ENCODE measurements at places on chromosomes 4 and X.
A peak's percentile ranks its signal among the peaks of the same experiment; 100 is the strongest.

GRCh38 chr4:79588679-79589078 is 180.7 kb upstream of the GK2 start:
- DNase-seq: no peak

GRCh38 chrX:10447564-10448214 is 172.7 kb downstream of the MID1 start:
- DNase-seq: peak; percentile 15

- peak; percentile 88 for DNase-seq
Measured at GRCh38 chr4:169269916-169270809, 593 bp downstream of the SH3RF1 start.

GRCh38 chrX:116417214-116417613 is 19.2 kb upstream of the SLC6A14 start:
- DNase-seq: no peak

GRCh38 chrX:10615931-10616774 is 4.2 kb downstream of the MID1 start:
- DNase-seq: peak; percentile 74

- no peak for DNase-seq
Measured at GRCh38 chrX:2632533-2633504, 58.3 kb upstream of the CD99 start.

DNA sequence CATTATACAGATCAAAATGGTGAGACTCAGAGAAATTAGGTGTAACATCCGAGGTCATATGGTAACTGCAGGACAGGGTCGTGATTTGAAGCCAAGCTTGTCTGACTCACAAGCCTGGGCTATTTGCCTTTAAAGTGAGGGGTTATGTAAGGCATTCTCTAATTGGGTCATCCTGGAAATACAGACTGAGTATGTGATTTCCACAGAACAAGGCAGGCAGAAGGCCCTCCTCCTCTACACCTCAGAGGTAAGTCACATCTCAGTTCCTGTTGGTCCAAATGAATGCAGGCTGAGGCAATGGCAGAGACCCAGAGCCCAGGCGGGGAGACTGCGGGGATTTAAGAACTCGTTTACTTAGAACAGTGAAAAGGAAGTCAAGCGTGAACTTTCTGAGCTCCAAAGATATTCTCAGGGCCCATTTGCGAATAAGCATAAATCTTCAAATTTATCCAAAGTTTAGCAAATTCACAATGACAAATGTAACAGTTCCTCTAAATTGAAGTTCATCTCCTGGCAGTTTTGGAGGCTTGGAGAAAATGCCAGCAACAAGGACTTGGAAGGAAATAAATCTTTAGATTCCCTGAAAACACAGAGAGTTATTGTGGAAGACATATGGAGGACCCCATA is 153.3 kb downstream of the LDB2 start:
- no peak for DNase-seq

DNA sequence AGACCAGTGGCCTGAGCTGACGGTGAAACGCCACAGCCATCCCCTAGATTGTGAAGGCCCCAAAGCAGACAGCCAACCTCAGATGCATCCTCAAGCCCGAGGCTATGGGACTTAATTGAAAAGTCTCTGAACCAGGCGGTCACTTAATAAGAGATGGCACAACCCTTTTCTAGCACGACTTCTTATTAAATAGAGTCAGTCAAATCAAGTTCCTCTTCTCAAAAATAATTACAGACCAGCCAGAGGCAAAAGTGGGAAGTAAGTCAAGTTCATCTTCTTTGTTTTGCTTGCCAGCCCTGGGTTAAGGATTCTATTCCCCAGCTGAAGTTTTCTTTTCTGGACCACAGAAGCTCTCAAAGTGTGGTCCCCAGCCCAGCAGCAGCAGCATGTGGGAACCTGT is 9.7 kb upstream of the SH3KBP1 start:
- no peak for DNase-seq

DNA sequence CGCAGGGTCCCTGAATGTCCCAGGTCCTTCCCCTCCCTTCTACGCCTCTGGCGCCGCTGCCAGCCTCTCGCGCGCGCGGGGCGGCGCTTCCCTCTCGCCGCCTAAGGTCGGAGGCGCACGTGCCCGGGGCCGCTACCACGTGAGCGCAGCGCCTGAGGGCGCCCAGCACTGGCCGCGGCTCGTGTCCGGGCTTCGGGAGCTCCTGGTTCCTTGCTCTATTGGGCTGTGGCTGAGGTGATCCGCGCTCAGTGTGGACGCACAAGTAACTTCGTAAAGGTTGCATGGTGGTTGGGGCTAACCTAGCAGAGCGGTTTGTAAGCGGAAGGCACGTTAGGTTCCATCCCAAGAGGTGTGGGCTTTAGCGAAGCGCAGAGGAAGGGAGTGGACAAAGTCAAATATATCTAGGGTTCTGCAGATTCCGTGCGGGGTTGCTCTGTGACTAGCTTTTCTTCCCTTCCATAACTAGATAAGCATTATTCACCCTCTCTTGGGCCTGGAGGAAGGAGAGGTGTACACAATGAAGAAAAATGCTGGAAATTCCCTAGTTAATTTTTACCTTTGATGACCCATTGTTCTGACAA is 1.8 kb downstream of the TLL1 start:
- peak; percentile 34 for DNase-seq

DNA sequence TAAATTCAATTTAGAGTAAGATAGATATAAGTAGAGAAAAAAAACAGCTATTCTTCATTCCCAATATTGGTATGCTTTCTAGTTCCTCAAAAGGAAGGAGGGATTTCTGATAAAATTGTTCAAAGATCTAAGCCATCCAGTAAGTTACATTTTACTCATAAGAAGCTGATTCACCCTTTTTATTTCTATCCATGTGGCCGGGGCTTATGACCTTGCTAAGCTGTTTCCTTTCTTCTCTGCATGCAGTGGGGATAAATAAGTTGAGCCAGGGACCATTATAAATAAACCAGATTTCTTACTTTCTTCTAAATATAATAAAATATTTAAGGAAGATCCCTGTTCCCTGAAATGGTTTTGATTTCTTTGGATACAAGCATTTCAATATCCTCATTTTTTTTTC is 502.3 kb downstream of the PDHA2 start:
- no peak for DNase-seq

DNA sequence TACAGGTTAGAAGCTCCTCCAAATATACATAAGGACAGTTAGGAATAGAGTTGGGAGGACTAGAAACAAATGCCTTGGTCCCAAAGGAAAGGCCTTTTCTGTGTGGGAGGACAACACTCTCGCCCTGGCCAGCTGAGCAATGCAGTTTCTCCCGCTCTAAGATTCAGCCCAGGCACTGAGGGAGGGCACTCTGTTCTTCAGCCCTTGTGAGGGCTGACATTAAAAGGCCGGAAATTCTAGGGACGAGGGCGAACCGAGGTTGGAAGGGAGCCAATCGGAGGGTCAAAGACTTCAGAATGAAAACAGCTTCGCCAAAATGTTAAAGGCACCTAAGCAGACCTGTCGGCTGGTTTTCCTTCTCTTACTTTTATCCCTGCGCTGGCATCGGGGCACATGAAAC is 2.9 kb upstream of the PTCHD1 start:
- DNase-seq: no peak

DNA sequence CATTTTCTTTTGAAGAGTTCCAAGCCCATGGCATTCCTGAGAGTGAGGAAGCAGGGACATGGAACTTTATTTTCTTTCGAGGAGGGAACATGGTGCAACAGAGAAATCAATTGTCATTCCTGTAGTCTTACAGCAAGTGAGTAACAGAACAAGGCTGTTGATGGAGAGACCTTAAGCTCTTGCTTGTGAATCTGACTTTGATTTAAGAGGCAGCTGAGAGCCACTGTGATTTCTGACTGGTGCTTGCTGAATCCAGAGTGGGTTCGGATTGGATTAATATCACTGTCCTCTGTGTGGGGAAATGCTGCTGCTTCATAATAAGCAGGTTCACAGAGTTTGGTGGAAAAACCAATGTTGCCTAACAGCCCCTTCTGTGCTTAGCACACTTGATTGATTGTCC is 4.7 kb upstream of the ATP1B4 start:
- no peak for DNase-seq

- no peak for DNase-seq
Measured at GRCh38 chrX:47160781-47161180, 15.8 kb downstream of the RBM10 start.

GRCh38 chrX:28586981-28587551 is at the start of gene IL1RAPL1:
Gene IL1RAPL1, plus strand, starts transcription at chrX:28587446.
- peak; percentile 69 for DNase-seq

- DNase-seq: no peak
Measured at GRCh38 chr4:79184476-79184875, 141.4 kb downstream of the NAA11 start.

DNA sequence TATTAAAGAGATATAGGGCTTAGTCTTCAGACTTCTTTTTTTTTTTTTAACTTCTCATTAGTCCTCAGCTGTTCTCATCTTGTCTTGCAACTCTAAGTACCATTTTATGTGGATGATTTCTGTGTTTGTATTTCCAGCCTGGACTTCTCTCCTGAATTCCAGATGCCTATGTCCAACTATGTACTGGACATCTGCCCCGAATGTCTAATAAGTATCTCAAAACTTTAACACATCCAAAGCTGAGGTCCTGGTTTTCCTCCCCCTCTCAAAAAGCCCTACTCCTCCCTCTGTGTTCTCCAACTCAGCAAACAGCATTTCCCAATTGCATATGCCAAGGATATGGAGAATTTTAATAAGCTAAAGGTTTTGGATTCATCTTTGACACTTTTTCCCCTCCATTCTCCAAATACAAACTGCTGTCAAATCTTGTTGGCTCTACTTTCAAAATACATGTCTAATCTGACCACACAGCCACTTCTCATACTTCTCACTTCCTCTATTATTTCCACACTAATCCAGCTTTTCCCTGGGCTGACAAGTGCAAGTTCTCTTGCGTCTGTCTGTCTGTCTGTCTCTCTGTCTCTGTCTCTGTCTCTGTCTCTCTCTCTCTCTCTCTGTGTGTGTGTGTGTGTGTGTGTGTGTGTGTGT is 79.8 kb downstream of the CLCN5 start:
- no peak for DNase-seq

DNA sequence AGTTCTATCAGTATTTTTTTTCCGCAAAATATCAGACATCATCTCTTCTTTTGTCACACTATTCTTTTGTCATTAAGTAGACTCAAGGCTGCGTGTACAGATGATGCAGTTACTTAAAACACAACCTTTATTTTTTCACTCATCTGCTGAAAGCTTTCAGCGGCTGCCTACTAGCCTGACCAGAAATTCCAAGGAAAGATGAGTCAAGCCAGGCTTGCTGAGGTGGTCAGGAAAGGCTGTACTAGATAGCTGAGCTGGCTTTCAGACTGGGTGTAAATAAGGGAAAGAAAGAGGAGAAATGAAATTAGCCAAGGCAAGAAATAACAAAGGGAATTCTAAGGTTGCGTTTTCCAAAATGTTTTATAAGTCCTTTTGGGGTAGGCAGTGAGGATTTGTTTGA is 17.9 kb downstream of the STK26 start:
- no peak for DNase-seq

DNA sequence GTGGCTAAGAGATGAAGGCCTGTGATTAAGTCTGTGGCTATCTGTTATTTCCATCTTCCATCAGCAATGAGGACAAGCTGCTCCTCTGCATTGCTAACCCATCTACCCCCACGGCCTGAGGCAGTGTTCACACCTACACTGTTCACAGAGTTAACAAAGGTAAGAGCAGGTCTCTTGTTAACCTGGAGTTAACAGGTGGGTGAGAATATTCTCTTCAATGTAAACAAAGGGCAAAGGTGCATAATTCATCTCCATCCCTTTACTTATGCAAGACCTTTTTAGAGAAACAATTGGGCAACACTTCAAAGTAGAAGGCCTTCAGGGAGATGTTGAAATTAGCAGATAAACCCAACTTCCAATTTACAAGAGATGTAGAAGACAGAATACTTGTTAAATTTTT is 2.8 kb downstream of the SLC35A2 start:
- no peak for DNase-seq

DNA sequence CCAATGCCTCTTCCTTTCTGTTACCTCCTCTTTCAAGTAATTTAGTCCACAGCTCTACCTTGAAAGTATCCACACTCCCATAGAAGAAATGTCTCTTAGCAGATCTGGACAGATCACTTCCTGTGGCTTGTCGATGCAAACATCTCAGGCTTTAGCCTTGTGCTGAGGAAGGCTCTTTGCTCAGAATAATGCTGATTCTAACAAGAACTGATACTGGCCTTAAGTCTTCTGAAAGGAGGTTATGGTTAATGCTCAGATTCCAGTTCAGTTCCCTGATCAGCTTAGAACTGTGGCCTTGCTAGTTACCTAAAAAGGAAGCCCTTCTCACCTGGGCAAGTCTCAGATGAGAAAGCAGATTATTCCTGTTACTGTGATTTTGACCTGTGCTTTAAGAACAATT is 230.1 kb upstream of the FAT4 start:
- DNase-seq: no peak

DNA sequence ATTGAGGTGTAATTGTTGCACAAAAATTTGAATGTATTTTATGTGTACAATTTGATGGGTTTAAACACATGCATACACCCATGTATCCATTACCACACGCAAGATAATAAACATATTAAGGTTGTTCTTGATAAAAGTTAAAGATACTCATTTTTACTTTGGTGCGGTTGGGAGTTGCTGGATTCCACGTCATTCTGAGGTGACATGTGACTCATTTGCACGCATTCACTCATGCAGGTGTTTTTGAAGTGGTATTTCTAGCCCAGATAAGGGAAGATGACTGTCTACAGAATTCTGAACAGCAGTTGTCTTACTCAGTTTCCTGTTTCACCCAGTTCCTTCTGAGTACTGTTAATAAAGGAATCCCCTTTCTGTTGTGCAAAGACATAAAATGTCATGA is 142.0 kb downstream of the RTL3 start:
- DNase-seq: no peak

GRCh38 chr4:1041147-1041935 is 29.9 kb downstream of the FGFRL1 start:
- no peak for DNase-seq

Measured in NCI-H526 (cell line).